Activated T-cell treated with anti-CD3 and anti-CD28 coated beads for 1 hour (primary cell): ENCODE measurements at places on chromosomes 12 and 14.

GRCh38 chr12:128012110-128012509, 254.9 kb upstream of the TMEM132C start:
- DNase-seq: no peak

DNA sequence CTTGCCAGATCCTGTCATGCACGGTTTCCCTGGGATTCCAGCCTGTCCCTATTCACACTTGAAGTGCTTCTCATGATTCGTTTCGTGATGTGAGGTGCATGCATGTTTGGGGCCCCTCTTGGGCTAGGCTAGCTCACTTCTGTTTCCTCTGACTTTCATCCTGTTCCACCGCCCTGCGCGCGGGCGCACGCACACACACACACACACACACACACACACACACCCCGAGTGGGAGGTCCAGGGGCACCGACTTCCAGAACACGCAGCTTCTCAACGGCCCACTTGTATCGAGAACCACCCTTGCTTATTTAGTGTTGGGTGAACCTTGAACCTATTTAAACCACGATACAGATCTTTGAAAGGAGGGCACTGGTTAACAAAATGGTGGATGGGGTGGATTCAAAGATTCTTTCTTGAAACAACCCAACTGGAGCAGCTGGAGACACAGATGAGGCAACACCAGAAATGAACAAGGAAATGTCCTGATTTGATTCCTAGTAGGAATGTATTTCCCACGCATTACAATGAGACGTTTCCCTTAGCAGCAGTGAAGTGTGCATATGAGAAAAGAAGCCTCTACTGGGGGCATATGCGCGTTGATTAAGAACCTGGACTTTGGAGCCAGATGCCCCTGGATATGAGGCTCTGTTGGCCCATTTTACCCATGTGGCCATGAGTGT, 16.3 kb downstream of the ELK3 start:
- DNase-seq: peak; percentile 34

- DNase-seq: no peak
Measured at GRCh38 chr12:32989705-32990104, 93.1 kb upstream of the PKP2 start.

GRCh38 chr12:111084158-111084557, 163.8 kb upstream of the MYL2 start:
- no peak for DNase-seq

GRCh38 chr14:22822571-22823098, 7.1 kb upstream of the MRPL52 start:
- DNase-seq: peak; percentile 62

- DNase-seq: no peak
Measured at GRCh38 chr12:45654002-45654665, 75.4 kb upstream of the ARID2 start.

- no peak for DNase-seq
Measured at GRCh38 chr12:67354322-67354721, 85.2 kb downstream of the CAND1 start.

DNA sequence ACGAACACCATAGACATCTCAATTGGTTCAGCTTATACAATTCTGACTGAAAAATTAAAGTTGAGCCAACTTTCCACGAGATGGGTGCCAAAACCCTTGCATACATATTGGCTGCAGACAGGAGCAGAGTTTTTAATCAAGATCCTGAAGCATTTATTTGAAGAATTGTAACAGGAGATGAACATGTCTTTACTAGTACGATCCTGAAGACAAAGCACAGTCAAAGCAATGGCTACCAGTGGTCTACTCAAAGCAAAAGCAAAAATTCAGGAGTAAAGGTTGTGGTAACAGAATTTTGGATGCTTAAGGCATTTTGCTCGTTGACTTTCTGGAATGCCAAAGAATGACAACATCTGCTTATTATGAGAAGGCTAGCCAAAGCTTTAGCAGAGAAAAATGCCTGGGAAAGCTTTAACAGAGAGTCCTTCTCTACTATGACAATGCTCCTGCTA, 20.7 kb downstream of the ZDHHC17 start:
- DNase-seq: no peak

- DNase-seq: no peak
Measured at GRCh38 chr12:41514907-41515306, 326.8 kb downstream of the PDZRN4 start.

- no peak for DNase-seq
Measured at GRCh38 chr12:121693155-121693687, 19.3 kb upstream of the TMEM120B start.

DNA sequence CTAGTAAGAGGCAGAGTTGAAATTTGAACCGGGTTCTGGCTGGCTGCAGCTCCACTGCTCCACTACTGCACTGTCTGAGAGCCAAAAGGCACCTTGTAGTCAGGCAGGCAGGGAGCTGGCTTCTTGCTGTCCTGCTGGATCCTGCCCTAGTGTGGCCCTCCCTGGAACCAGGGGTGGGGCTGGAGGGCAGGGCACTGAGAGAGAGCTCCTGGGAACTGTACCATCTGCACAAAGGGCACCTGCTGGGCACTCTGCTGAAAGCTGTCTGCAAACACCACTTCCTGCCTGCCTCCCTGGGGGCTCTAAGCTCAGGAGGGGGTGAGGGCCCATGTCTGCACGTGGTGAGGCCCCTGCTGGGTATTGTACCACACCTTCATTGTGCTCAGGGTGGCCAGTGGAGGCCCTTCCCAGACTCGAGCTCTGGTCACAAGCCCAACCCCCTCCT, 19.0 kb upstream of the TCL1B start:
- DNase-seq: no peak

GRCh38 chr12:54987611-54988231, 3.2 kb upstream of the TESPA1 start:
- no peak for DNase-seq

GRCh38 chr14:103528587-103529382, at the start of gene TRMT61A:
Gene TRMT61A, plus strand, starts transcription at chr14:103529196. Its CDS starts 783 bp downstream, at chr14:103529979.
- peak; percentile 73 for DNase-seq

DNA sequence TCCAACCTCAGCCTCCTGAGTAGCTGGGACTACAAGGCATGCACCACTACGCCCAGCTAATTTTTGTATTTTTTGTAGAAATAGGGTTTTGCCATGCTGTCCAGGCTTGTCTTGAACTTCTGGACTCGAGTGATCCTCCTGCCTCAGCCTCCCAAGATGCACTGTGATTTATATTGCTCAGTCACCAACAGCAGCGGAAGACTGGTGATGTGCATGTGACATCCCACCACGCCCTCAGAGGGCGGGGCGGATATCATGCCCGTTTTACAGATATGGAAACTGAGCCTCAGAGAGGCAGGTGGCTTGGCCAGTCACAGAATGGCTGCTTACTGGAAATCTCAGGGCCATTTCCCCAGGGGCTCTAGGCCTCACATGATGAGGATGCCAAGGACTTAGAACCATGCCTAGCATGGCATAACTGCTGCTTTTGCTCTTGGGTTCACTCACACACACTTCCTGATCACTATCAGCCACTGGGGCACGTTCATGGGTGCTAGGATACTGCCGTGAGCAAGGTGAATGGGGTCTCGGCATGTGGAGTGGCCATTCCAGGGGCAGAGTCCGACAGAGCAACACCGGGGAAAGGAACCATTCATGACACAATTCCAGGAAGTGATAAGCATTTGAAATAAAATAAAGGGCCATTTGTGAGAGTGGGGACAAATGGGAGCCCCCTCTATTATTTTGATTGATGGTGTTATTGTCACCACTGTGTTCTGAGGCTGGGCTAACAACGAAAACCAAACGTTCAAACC, 31.9 kb downstream of the RBM19 start:
- DNase-seq: no peak

- DNase-seq: no peak
Measured at GRCh38 chr14:29463727-29464395, 463.8 kb downstream of the PRKD1 start.

DNA sequence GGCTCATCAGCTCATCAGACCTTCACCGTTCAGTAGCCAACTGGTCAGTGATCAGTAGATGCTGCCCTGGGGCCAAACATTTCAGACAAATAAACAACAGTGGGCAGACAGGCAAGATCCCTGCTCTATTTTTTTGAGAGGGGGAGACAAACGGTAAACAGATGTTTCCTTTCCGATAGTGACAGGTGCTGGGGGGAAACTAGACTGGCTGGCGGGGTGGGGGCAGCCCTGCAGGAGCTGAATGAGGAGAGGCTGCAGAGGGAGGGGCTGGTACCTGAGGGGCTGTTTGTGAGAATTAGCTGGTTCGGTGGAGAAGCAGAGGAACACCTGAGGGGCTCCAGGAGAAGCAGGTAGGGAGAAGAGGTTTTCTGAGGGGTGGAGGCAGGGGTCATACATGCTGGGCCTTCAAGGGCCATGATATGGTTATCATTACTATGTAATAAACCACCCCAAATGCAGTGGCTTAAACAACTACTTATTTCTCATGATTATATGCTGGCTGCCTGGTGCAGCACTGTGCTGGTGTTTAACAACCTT, 8.2 kb upstream of the GOLGA3 start:
- no peak for DNase-seq

GRCh38 chr12:132285991-132286681, 43.3 kb downstream of the GALNT9 start:
- DNase-seq: no peak

GRCh38 chr12:59113831-59114615, 193.7 kb upstream of the LRIG3 start:
- DNase-seq: peak; percentile 3

- DNase-seq: no peak
Measured at GRCh38 chr12:77847680-77848431, 17.2 kb downstream of the NAV3 start.

DNA sequence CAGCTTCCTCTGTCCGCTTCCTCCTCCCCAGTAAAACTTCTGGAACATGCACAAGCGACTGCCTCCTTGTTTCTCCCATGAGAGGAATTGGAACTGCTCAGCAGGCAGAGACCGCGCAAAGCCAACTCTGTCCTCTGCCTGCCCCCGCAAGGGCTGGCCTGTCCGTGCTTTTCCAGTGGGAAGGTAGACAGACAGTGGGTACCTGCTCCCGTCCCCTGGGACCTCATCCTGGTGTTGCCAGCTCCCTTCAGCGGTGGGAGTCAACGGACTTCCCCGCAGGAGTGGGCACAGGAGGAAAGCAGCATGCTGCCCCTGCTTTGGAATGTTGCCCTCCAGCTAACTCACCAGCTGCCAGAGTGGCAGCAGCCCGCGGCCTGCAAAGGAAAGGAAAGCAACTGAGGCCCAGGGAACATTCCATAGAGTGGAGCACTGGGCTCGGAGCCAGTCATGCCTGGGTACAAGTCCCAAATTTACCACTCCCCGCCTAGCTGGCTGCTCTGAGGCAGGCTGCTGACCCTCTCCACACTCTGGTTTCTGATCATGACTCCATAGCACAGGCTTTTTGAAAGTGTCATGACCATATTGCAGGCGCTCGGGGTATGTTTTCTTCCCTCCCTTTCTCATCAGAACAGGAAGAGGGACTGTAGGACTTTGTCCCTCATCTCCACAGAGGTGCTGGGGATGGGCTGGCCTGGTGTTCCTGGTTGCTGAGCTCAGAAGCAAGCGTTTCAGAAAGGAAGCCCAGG, 89.2 kb upstream of the CLMN start:
- no peak for DNase-seq

- DNase-seq: peak; percentile 27
Measured at GRCh38 chr14:53151523-53152183, 1.5 kb downstream of the DDHD1 start.

- no peak for DNase-seq
Measured at GRCh38 chr12:127507341-127507740, 759.6 kb upstream of the TMEM132C start.

DNA sequence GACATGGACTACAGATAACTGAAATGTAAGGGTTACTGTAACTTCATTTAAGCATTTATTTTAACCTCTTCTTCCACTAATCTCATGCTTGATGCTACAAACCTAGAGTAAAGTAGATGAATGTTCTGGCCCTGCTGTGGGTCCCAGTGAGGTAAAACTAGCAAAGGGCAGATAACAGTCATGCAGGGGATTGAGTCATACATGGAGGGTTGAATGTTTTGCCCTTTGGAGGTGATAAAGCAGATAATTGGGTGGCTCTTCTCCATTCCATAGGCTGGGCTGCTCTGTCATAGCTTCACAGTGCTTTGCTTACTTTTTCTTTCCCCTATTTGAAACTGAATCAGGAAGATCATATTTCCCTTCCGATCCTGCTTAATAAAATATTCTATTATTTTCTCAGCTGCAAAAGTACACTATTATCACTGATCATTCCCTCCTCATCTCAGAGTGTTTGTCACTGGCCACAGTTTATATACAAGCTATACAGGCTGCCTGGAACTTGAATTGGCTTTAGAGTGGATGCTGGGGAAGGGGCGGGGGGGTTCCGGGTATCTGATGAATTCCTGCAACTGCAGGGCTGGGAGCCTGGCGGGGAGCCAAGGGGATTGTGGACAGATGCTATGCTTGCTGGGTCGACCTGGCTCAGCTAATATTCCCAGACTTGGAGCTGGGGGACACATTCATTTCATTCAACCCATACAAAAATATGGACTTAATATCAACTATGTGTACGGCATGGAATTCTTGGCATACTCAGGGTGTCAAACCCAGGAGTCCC, 235.1 kb downstream of the NRXN3 start:
- DNase-seq: no peak

- DNase-seq: no peak
Measured at GRCh38 chr14:93714605-93715004, 73.7 kb downstream of the PRIMA1 start.

DNA sequence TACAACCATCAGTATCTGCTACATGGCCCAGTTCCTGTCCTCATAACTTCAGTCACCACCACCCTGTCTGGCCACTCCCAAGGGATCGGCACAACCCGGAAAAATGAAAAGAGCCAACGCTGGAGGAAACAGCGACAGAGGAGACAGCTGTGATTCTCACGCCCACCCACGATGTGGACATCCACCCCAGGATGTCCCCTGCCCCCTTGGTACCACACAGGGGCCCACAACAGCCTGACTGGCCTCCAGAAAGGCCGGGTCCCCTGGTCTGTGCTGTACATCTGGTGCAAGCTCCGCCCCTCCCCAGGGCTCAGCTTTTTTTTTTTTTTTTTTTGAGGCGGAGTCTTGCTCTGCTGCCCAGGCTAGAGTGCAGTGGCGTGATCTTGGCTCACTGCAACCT, 12.5 kb downstream of the RPS6KL1 start:
- no peak for DNase-seq

GRCh38 chr14:96741151-96741977, 55.8 kb upstream of the VRK1 start:
- peak; percentile 69 for DNase-seq

DNA sequence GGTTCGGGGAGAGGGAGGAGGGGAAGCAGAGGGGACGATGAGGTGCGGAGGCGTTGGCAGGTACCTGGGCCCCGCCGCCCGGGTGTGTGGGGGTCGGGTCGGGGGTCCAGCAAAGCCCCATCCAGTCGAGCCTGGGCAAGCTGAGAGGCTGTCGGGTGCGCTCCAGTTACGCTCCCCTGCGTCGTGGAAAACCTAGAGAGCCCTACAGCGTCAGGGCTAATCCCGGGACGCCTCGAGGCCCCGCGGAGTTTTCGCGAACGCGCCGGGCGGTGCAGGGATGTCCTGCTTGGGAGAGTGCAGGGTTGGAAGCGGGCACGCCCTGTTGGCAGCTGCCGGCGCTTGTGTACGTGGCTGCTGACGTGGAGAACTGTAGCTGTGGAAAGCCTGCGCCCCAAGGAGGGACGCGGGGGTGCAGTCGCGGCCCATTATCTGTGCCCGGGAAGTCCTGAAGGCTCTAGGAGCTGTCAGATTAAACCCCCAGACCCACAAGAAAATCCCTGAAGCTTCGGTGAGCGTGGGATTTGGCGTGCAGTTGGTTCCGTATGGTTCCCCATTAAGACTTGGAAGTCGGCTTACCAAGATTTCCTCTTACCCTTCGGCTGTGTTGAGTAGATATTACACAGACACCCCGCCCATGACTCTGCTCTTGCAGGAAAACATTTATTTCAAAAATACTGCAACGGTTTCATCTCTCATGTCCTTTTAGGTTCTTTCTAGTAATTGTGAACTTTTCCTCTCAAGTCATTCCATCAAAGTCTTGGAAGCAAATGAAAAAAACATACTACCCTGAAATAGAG, 11.3 kb upstream of the SLC38A2 start:
- peak; percentile 54 for DNase-seq
